ENCODE measurements at places on chromosomes 1 and 21.
A peak's percentile ranks its signal among the peaks of the same experiment; 100 is the strongest.

GRCh38 chr21:34830386-34831170 is 161.8 kb downstream of the CLIC6 start:
- DNase-seq = no peak

DNA sequence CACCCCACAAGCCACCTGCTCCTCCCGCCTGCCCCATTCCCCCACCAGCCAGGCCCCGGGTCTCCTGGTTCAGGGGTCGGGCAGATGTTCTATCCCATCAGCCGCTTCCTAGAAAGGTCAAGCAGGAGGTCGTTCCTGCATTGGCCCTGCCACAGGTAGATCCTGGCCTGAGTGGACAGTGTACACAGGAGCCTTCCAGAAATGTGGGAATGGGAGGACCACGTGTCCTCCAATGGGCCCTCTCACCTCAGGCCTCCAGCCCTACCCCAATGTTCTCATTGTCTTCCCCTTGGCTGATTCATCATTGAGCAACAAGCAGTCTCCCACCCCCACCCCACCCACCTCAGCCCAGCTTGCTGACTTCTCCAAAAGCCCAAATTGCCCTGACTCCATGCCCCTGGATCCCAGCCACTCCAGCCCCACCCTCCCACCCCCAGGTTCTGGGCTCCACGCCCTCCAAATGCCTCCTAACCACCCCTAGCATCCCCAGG is 2.1 kb downstream of the S100A16 start:
- DNase-seq = no peak

DNA sequence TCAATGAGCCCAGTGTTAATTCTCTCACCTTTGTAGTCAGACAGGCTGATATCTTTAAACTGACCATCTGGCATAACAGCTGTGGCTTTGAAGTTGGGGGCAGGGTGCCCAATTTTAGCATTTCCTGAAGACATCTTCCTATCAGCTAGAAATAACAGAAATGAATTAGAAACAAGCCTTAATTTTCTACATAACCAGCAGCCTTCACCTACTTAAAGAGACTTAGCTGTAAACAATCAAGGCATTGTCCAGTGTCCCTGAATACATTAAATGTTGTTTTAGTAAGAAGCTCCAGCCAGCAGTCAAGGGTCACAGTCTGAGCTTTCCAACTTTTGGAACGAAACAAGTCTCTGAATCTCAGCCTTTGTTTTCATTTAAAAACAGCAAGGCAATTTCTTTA is 2.8 kb downstream of the PRDX1 start:
- no peak for DNase-seq

DNA sequence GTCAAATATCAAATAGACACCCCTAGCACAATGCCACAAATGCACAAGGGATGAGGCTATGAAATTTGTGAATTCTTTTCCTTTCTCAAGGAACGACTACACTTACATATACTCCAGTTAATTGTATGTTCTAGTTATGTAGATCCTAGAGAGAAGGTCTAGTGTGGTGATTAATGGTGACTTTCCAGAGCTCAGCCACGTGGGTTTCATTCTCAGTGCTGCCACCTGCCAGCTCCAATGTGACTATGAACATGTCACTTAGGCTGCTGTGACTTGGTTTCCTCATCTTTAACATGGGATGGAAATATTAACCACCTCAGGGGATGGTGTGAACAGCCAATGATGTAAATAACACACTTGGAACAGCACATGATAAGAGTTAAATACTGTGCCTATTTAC is 138.3 kb downstream of the APP start:
- DNase-seq = no peak

DNA sequence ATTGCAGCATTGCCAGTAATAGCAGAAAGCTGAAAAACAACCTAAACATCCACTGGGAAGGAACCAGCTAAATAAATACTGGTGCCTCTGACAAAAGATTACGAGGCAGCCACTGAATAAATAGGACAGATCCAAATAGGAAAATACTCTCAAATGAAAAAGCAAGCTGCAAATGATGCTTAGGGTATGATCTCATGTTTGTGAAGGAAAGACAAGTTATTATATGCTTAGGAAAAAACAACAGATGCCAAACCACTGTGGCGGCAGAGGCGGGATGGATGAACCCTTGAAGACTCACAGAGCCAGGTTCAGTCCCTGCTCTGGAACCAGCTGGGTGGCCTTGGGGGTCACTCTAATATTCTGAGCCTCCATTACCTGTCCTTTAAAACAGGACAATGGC is 41.6 kb downstream of the MATN1 start:
- DNase-seq = no peak

DNA sequence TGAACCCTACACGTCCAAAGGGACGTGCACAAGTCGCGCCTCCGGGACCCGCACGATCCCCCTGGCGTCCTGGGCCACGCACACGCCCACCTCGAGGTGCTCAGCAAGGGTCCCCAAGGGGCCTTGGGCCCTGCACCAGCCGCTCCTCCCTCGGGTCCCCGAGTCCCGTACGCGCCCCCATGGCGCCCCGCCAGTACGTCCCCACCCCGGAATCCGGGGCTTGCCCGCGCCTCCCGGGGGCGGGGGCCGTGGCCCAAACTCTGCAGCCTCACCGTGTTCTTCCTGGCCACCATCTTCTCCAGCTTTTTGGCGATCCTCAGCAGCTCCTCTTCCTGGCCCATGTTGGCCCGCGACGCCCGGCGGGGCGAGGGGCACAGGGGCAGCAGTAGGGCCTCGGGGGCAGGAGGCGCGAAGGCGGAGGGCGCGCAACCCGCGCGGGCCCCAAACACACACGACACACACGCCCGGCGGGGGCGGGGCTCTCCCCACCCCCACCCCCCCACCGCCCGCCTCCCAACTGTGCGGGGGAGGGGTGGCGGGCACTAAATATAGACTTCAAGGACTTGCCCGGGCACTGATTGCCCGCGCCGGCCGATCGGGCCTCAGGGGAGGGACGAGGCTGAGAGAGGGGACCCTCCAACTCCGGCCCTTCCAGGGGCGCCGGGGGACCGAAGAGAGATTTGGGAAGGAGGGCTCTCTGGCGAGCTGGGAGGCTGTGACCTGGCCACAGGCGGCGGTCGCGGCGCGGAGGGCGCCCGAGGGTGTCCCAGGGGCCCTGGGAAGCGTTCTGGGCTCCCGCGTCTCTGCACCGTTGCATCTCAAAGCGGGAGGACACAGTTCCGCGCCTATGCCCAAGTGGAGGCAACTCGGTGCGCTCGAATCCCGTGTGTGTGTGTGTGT is at the start of gene TCEA3:
Gene TCEA3 (minus strand): TSS at position 456 of the 900 bp plus-strand sequence. CDS start 115 bp downstream, at position 341.
- DNase-seq = peak; percentile 40

- no peak for DNase-seq
Measured at GRCh38 chr1:184050636-184051035, 894 bp upstream of the TSEN15 start.

- no peak for DNase-seq
Measured at GRCh38 chr1:177355575-177355974, 184.8 kb downstream of the BRINP2 start.

DNA sequence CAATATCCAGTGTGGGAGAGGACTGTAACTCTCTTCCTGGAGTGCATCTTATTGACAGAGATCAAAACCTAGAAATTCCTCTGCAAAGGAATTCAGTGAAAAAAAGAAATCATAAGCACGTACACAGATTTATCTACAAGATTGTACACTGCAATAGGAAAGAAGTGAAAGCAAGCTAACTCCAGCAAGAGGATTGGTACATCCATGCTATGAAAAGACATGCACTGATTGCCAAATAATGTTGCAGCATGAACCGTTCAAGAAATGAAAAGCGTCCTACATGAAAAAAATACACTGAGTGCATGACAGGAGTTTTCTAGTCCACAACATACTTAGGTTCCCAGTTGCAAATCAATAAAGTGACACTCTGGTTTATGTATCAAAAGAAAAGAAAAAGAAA is 1.9 kb upstream of the MGST3 start:
- DNase-seq = no peak

- DNase-seq = no peak
Measured at GRCh38 chr1:45913183-45913683, 109.8 kb downstream of the MAST2 start.

DNA sequence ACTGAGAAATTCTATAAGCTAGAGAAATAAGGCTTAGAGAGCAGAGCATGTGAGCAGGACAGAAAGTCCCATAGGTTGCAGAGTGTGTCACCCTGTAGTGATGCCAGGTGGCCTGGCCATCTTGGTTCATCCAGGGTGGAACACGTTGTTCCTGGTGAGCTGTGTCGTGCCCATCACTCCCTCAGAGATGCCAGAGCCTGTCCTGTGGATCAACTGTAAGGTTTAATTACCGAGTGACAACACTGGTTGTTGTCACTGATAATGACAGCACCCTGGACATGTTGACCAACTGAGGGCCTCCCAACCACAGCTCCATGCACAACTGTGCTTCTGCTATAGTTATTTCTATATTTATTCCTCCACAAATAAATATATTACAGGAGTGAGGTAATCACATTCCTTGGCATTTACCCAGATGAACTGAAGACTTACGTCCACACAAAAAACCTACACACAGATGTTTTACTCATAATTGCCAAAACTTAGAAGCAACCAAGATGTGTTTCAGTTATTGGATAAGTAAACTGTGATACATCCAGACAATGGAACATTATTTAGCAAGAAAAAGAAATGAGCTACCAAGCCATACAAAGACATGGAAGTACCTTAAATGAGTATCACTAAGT is 6.2 kb downstream of the C1orf198 start:
- DNase-seq = no peak

- DNase-seq = no peak
Measured at GRCh38 chr1:165279882-165280281, 76.6 kb downstream of the LMX1A start.

DNA sequence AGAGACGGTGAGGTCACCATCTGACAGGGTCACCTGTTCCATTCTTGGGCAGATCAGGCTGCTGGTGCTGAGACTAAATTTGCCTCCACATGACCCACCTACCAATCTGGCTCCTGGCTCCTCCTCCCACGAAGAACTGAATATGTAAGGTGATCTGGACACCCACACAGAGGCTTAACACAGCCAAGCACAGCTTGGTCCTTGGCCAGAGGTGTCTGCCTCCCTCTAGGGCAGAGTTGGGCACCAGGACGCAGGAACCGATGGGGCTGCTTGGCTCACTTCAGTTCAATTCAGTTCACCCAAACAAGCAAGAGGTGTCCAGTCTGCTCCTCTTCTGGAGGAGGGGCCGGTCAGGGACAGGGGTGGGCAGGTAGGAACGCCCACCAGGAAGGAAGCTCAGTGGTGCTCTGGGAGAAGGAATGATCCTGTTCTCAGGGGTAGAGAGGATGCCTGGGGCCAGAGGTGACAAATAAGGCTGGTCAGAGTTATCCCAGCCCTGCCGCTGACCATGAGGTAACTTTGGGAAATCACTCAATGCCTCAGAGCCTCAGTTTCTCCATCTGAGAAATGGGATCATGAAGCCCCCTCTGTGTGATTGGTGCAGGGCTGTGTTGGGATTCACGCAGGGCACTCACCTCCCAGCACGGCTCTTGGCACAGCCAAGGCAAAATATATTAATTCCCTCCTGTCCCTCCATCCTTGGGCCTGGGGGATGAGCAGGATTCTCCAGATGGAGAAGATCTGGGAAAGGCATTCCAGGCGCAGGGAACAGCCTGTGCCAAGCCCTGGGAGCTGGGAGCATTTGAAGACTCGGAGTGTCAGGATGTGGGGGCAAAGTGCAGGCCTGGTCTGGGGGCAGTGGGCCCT is 284.5 kb downstream of the PTPRU start:
- no peak for DNase-seq

GRCh38 chr1:182299728-182300616 is 91.6 kb downstream of the GLUL start:
- DNase-seq = peak; percentile 43

DNA sequence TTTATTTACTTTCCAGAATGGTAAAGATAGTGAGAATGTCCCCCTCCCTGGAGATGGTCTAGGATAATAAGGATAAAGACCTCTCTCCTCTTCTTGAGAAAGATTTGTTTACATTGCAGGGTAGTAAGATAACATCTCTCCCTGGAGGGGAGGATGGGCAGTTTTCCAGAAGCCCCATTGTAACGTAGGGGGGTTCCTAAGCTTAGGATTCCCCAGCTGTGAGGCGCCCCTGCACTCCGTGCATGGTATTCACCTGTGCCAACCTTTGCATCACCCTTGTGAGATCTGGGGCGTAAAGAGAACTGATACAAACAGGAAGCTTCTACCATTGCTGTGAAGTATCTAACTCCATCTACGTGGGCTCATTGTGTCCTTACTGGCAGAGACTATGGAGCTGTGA is 148.7 kb upstream of the DNAH14 start:
- no peak for DNase-seq

- DNase-seq = no peak
Measured at GRCh38 chr21:40803101-40803500, 43.9 kb downstream of the DSCAM start.

GRCh38 chr1:63074321-63074720 is 248.0 kb upstream of the FOXD3 start:
- DNase-seq = no peak

DNA sequence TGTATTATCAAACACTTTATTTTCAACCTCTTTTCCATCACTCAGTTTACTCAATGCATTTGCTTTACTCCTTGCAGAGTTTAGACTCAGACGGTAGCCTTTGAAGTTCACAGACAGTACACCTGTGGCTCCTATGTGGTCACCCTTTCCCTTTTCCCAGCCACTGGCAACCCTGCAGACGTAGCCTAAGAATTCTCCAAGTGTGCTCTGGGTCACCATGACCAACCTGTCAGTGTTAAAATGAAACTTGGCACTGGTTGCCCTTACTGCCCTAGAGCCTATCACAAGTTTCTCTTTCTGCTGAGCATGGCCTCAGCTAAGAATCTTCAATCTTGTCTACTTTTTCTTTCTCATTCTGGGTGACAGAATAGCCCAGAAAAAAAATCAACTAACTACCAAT is 25.5 kb upstream of the DNAH14 start:
- DNase-seq = no peak

DNA sequence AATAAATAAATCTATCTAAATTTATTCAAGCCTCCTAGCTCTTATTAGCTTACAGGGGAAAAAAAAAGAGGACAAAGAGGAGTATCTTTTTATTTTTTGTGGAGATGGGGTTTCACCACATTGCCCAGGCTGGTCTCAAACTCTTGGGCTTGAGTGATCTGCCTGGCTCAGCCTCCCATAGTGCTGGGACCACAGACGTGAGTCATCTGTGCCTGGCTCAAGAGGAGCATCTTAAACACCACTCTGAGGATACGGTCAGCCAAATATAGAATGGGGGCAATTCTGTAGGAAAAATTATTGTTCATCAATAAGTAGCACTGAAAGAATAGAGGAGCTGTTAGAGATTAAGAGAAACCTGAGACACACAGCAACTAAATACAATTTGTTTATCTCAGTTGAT is 24.1 kb downstream of the SLC45A3 start:
- DNase-seq = no peak

DNA sequence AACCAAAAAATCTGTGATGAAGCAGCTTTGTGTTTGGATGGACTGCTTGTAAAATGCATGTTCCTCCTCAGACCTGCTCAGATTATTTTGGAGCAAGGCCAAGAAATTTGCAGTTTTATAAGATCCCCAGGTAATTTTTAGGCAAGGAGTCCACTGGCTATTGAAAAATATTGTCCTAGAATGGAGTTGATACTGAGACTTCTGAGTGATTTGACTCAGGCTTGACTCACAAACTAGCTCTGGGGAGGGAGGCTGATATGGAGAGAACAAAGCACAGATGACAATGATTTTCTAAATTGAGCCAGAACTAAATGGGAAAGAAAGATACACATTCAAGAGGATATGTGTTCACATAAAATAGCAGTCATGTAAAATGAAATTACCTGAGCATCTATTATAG is 36.7 kb downstream of the AGL start:
- no peak for DNase-seq
